Activated CD4-positive, alpha-beta memory T cell treated with anti-CD3 and anti-CD28 coated beads for 36 hours (primary cell): ENCODE measurements at places on chromosomes 7 and 10. TPM values are rescaled to one million over a fixed set of nuclear protein-coding genes. Genes with fewer than 3 reads are reported as not detected.

PLPP4 gene
- not detected for total RNA-seq

GIMAP2 gene
- 38.8 TPM for total RNA-seq

NODAL gene
- total RNA-seq: not detected

EIF3B gene
- 179 TPM for total RNA-seq

ZNF467 gene
- 0.41 TPM for total RNA-seq
